Left ventricle myocardium inferior (tissue), 1 donor: ENCODE measurements at places on chromosomes 1 and 21. TPM values are rescaled to one million over a fixed set of nuclear protein-coding genes. Genes with fewer than 3 reads are reported as not detected.

PM20D1 gene
- total RNA-seq = 1.7 TPM

TNFAIP8L2 gene
- total RNA-seq = 0.88 TPM

B4GALT2 gene
- 40.3 TPM for total RNA-seq

CLIC6 gene
- total RNA-seq = 11.2 TPM

C4BPA gene
- total RNA-seq = not detected

F11R gene
- total RNA-seq = 8.3 TPM

NTRK1 gene
- 1.0 TPM for total RNA-seq

ARTN gene
- total RNA-seq = 0.14 TPM

SFT2D2 gene
- total RNA-seq = 13.3 TPM

SAMD11 gene
- total RNA-seq = 2.4 TPM

RCSD1 gene
- 42.7 TPM for total RNA-seq

TFF2 gene
- total RNA-seq = not detected

PGLYRP4 gene
- total RNA-seq = not detected

TNFRSF14 gene
- total RNA-seq = 13.7 TPM

SAMSN1 gene
- 1.0 TPM for total RNA-seq
